Activated naive CD4-positive, alpha-beta T cell treated with anti-CD3 and anti-CD28 coated beads, Interleukin-2, amount 50 U/mL, for 72 hours (primary cell): ENCODE measurements at places on chromosomes 2 and 18.
A peak's percentile ranks its signal among the peaks of the same experiment; 100 is the strongest.

- no peak for DNase-seq
Measured at GRCh38 chr2:227402959-227403358, 15.2 kb upstream of the SCYGR1 start.

GRCh38 chr18:38241736-38242135, 676.1 kb upstream of the CELF4 start:
- DNase-seq = no peak

DNA sequence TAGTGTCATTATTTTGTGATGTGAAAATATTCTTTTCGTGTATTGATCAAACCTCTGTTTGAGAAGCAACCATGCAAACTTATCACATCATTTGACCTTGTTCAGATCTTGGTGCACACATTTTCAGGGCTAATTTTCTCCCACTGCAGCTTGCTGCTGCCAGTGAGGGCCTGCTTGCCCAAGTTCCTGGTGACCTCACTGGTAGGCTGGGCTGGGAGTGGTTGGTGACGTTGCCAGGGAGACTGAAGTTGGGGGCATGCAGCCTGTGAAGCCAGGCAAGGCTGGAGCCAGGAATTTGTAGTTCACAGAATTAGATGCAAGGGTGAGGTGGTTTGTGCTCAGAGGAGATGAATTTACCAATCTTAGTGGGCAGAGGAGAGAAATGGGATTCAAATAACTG, 38.5 kb downstream of the PARD3B start:
- no peak for DNase-seq

DNA sequence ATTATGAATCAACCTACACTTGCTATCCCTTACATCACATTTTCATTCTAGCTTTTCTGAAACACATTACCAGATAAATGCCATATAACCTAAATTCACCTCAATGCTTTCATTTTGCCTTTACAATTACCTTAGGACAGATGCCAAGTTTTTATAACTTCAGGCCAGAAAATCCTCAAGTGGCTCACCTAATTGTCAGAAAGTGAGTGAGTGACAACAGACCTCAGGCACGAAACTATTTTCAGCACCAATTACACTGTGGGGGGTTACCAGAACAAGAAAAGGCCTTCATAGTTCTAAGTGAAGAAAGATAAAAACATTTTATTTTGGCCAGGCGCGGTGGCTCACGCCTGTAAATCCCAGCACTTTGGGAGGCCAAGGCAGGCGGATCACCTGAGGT, 52.3 kb upstream of the ST8SIA5 start:
- DNase-seq = no peak

DNA sequence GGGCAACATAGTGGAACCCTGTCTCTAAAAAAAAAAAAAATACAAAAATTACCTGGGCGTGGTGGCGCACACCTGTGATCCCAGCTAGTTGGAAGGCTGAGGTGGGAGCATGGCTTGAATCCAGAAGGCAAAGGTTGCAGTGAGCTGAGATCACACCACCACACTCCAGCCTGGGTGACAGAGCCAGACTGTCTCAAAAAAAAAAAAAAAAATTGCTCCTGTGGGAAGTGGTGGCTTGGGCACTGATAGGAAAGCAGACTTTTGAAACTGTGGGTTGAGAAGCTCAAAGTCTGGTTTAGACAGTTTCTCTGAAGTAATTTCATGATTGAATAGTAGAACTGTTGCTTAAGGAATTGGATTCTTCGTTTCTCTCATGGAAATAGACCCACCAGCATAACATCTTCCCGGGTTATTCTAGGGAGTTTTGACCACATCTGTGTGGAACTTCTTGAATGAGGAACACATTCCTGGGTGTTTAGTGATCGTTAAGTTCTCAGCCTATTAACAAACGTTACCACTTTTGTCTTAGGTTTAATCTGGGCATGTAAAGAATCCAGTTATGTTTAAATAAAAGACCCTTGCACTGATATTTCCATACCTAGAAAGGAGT, 33.5 kb downstream of the GRHL1 start:
- no peak for DNase-seq

GRCh38 chr18:42745171-42745570, 370.3 kb downstream of the RIT2 start:
- DNase-seq = no peak

DNA sequence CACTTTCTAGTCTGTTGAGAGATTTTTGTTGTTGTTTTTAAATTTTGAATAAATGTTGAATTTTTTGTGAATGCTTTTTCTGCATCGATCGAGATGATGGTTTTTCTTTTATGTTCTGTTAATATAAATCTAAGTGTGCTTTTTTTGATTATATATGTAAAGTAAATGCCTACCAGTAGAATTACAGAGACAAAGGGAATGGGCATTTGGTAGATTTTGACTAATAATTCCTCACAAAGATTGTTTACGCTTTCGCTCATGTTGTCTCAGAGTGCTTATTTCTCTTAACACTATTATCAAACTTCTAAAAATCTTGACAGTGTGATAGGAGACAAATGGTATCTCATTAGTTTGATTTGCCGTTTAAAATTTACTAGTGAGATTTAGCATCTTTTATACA, 3.7 kb downstream of the MYO3B start:
- no peak for DNase-seq

DNA sequence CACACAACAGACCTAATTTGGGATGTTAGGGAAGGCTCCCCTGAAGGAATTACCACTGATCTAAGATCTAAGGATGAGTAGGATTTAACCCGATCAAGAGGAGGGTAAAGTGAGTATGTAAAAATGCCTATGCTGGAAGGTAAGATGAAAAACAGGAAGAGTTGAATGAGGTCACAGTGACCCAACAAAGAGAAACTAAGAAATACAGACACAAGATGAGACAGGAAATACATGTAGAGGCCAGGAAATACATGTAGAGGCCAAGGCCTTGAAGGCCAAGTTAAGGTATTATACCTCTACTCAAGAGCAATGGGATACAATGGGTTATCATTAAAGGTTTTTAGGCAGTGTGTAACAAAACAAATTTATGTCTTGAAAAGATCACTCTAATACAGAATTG, 131.6 kb upstream of the TANK start:
- DNase-seq = no peak

DNA sequence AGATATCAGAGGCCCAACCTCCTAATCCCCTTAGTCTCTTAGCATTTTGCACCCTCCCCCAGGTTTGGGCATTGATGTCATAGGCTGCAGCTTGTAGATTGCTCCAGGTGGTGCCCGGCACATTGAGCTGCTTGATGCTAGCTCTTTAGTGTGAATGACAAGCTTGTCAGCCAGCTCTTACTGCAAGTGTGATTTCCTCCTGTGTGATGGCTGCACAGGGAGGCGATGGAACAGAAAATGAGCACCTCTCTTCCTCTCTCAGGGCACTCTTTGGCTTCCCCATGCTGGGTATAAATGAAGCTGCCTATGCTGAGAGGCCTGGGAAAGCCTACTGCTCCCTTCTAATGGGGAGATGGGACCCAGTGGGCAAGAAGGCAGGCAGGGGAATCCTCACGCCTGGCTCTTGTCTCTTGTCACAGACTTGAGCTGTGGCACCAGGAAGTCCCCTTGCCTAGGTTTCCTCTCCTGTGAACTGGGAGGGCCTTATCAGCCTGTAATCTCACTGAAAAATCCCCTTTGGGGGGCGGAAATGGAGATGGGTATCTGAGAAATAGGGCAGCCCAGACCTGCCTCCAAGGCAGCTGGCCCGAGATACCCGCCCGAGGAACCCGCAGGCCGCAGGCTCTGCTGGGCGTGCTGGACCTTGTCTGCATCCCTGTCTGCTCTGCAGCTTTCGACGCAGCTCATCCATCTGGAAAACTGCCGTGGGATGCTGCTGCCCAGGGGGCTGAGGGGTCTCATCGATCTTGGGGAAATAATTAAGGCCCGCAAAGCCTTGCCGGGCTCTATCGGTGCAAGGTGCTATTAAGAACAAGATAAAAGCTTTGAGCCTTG, 163.5 kb upstream of the CXCR4 start:
- peak; percentile 19 for DNase-seq

DNA sequence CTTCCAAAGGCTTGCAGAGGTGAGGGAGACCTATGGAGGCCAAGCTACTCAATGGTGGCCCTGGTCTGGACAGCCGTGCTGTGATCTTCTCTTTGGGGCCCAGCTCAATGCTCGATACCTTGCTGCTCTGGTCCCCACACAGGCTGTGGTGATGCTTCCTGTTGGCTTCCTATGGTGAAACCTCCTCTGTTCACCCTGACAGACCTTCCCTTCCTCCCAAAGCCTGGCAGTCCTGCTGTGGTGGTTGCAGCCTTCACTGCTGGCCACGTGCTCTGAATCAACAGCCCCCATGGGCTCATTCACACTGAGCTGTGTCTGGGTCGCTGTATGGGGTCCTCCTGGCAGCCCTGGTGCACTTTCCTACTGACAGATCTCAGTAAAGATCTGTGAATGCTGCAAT, 31.0 kb upstream of the GALR1 start:
- no peak for DNase-seq
